ENCODE measurements at places on chromosomes 7 and 10.

DNA sequence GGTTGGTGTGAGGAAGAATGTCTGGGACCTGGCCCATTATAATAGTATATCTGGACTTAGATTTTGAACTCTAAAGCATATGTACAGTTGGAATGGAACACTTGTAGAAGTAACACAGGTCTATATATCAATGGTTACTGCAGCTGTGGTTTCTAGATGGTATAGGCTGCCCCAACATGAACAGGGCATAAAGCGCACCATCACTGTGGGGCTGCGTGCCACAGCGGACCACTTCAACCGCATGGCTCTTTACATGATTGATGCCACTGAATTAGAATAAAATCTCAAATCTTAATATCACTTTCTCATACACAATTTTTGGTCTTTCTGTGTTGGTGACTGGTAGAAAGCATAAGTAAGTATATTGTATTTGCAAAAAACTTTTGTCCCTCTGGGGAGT lies 59.5 kb downstream of the KLRG2 start:
- H3K4me3 ChIP-seq: no peak overlapping the region
- peaks cover 5% of the 10 kb centered on the region for H3K36me3 ChIP-seq
- H3K27ac ChIP-seq: no peak overlapping the region
- no peaks in the 10 kb centered on the region for H3K27me3 ChIP-seq
- H3K4me1 ChIP-seq: no peaks in the 10 kb centered on the region
- DNase-seq: no peak

- no peaks in the 10 kb centered on the region for H3K27me3 ChIP-seq
- no peak overlapping the region for H3K4me3 ChIP-seq
- no peak overlapping the region for H3K27ac ChIP-seq
- H3K4me1 ChIP-seq: no peaks in the 10 kb centered on the region
- no peaks in the 10 kb centered on the region for H3K36me3 ChIP-seq
These were observed 38.6 kb downstream of the FZD1 start for GRCh38 chr7:91302794-91303193.

DNA sequence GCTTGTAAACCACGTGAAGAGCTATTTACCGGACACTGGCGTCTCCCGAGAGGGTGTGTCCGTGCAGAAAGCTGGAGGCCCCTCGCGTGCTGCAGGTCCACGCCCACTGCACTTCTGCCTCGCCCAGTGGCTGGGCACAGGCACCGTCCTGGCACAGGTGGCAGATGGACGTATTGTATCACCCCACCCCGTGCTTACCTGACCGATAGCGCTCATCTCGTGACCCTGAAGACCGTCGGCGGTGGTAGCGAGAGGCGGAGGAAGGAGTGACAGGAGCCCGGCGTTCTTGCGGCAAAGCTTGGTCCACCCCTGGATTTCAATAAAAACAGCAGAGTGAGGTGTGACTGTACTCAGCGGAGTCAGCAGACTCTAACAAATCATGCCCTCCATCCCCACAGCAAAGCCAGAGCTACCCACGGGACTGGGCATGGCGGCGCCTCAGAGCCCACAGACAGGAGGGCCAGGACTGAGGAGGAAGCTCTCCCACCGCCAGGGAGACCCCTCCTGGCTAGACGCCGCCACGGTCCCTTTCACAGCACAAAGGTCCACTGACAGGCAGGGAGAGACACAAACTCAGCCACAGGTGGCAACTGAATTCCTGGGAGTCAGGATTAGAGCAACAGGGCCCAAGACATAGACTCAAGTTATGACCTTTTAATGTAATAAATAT lies 217.1 kb downstream of the DIP2C start:
- H3K4me1 ChIP-seq: peaks cover 17% of the 10 kb centered on the region
- H3K36me3 ChIP-seq: no peaks in the 10 kb centered on the region
- H3K4me3 ChIP-seq: no peak overlapping the region
- no peak overlapping the region for H3K27ac ChIP-seq

DNA sequence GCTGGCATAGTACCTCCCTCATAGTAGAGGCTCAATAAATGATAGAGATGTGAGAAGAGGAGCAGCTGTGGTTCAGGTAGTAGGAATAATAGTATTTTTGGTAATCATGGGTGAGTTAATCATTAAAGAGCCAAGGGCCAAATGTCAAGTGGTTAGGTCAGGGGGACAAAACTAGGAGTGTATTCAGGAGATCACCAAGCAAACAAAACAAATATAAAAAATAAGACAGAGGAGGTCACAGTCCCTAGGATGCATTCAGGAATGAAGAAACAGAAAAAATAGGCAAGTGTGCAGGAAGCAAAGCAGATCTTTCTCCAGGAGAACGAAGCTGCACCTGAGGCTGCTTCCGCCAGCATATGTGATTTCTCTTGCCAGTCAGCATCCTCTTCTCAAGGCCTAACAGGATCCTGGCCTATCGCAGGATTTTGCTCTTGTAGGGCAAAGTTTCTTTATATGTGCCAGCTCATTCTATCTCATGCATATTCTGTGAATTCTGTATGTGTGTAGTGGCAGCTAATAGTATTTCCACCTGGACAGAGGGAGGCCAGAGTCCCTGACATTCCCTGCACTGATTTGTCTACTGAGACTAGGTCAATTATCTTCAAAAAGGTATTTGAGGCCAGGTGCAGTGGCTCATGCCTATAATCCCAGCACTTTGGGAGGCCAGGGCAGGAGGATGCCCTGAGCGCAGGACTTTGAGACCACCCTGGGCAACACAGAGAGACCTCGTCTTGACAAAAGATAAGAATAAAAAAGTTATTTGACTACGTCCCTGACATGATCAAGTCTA lies 82.7 kb downstream of the AKR1D1 start:
- no peaks in the 10 kb centered on the region for H3K27me3 ChIP-seq
- H3K27ac ChIP-seq: no peak overlapping the region
- no peak overlapping the region for H3K4me3 ChIP-seq
- DNase-seq: no peak
- no peaks in the 10 kb centered on the region for H3K4me1 ChIP-seq
- H3K36me3 ChIP-seq: no peaks in the 10 kb centered on the region
